ENCODE measurements at places on chromosomes 6 and 20. TPM values are rescaled to one million over a fixed set of nuclear protein-coding genes. Genes with fewer than 3 reads are reported as not detected.

DNA sequence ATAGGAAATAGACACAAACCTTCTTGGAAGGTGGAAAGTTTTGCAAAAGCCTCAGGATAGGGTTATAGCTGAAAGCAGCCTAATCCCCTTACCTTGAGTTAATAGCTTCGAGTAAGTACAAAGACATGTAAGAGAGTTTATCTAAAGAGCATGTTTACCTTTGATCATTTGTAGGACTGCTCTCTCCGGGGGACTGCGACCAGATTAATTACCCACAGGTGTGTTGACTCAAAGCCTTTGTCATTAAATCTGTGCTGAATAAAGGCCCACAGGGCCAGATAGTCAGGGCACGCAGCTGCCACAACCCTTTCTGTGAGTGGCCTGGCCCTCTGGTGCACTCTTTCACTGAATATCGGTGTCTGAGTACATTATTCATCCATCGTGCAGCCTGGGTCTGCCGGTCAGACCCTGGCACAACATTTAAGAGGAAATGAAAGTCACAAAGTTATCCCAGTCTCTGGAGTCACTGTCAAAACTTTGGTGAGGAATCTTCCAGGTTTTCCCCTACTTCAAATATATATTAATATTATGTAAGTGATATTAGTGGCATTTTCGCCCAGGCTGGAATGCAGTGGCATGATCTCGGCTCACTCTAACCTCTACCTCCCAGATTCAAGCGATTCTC lies 5.4 kb upstream of the MICA start:
- no peak for DNase-seq

DNA sequence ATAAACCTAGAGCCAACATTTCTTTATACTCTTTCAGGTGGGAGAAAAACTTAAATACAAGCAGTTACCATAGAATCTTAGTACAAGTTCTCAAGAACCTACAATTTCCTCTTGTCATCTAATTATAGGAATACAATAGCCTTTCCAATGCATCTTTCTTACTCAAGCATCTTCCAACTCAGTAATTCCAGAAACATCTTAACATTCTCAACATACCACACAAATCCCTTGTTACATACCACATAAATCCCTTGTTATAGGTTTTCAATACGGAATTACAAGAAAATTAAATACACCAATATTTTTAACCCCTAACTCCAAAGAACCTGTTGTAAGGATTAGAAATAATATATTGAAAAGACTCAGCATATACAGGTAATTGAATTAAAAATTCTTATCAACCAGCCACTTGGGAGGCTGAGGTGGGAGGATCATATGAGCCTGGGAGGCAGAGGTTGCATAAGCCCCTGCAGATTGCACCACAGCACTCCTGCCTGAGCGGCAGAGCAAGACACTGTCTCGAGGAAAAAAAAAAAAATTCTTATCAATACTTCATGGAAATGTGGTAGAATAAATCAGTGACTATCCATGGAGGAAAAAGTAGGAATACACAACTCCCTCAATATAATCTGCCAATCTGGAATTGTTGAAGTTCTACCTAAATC lies 127.5 kb upstream of the CCDC28A start:
- no peak for DNase-seq

DNA sequence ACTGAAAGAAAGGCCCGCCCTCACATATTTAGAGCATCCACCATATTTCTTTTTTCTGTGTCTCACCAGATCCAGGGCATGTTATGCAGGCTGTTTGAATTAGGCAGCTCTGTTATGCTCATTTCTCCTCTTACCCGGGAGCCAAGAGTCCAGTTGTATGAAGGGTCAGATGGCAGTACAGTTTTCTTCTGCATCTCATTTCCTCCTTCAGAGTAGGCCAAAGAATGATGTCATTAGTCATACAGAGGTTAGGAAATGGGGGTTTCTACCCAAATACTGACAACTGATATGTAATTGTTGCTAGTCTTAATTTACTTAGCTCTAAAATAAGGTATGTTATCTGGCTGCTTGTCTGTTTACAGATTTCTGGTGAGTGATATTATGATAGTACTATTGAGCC lies 130.8 kb downstream of the SOBP start:
- DNase-seq, result no peak

DNA sequence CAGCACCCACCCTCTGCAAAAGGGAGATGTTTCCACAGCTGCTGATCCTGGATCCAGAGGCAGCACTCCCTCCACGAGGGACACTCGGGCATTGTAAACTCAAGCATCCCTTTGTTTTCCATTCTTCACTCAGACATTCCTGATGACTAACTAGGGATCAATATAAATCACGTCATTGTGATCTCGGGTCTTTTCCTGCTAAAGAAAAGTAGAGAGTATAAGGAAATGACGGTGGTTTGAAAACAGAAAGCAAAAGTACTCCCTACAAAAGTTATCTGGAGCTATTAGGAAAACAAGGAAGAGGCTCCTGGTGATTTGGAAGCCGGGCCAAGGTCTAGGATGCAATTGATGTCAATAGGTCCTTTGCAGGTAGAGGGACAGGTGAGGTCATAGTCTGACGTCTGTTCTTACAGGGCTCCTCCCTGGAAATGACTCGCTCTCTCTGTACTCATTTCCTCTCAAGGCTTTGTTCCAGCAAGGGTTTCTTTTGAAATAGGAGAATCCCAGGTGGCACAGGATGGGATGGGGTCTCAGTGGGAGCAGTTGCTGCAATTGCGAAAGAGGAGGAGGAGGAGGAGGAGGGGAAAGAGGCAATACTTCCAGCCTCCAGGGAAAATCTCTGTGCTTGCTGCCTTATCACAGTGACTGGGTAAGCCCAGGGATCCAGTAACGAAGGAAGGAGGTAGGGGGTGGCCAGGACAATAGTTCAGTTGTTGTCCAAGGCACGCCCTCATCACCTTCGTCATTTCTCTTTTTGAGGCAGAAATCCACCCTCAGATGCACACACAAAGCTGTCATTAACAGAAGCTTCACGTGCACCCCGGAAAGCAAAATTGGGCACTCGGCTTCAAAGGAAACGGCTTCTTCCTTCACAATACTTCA lies 222.8 kb downstream of the LY86 start:
- peak; percentile 66 for DNase-seq

- no peak for DNase-seq
Measured at GRCh38 chr20:45309075-45309474, 976 bp upstream of the MATN4 start.

- DNase-seq, result no peak
Measured at GRCh38 chr6:2635911-2636310, 114.8 kb downstream of the MYLK4 start.

DNA sequence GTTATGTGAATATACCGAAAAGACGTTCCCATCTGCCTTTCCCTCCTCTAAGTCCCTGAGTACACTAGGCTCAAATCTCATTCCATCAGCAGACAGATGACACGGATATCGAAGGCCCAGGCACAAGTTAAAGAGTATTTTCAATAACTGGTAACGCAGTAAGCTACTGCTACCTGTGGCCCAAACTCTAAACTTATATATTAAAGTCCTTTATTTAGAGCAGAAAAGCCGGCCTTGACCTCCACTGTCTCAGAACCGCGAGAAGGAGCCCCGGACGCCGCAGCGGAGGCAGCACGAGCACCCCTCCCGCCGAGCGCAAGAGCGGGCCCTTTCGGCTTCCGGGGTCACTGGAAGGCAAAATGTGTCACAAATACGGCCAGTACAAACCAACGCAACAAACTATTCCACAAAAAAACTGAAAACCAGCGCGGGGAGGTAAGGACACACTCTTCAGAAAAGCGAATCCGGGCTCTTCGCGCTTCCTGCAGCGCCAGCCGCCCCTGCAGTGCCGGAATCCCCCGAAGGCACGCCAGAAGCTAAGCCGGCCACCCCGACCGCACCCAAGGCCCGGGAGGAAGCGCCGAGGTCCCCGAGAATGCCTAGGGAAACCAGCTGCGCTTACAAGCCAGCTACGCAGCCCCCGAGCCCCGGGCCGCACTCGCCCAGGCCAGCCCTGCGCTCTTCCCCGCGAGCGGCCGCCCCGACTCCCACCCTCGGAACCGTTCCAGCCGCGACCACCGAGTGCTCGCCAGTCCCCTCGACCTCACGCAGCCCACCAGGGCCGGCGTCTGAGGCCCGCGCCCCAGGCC lies 681 bp downstream of the DIDO1 start:
- DNase-seq, result peak; percentile 58

DNA sequence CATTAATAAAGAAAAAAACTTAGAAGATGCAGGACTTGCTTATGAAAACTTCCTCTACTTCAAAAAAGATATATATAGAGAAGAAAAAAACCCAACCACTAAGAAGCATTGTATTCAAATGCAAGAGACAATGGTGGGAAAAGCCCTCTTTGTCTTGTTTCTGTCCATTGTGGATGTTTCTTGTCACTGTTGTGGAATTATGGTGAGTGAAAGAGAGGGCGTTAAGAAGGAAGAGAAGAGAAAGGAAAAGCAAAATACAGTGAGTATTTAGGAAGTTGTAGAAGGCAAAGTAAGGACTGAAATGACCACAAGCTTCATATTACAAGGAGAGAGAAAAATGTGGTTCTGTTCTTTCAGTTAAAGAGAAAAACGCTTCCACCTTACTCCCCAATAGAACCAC lies 14.1 kb upstream of the THBD start:
- no peak for DNase-seq

- DNase-seq, result no peak
Measured at GRCh38 chr6:1614448-1615150, 4.9 kb downstream of the FOXC1 start.

DNA sequence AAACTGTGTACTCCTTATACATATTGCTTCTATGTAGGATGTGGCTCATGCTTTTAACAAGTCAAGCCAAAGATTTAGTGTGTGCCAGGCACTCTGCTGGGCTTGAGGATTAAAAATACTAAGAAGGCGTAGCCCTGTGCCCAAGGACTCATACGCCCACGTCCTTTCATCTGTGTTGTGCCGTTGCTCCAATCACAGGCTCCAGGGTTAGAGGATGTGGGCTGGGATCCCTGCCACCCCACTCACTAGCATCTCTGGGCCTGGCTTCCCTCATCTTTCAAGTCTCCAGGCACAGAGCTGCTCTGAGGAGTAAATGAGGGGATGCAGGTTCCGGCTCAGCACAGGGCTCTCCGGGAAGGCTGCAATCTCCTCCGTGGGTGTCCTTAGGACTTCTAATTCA lies 214.2 kb downstream of the SYNDIG1 start:
- DNase-seq, result no peak

GRCh38 chr6:37021356-37022129 lies 16.1 kb downstream of the FGD2 start:
- DNase-seq, result peak; percentile 49

DNA sequence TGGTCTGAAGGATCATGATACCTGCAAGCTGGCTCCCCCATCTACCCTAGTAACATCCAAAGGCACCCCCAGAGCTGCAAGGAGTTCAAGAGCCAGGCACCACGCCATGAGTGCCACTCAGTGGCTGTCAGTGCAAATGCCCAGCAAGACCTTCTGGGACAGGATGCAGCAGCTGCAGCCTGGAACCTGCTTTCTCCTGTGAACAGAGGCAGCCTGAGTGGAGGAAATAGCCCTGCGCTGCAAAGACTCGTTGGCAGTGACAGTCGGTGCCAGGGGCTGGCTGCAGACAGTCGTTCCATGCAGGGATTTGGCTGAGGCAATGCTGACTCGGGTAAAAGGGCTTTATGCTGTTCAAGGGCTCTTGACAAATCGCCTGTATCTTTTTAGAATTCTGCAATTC lies 15.7 kb upstream of the SSTR4 start:
- DNase-seq, result no peak

DNA sequence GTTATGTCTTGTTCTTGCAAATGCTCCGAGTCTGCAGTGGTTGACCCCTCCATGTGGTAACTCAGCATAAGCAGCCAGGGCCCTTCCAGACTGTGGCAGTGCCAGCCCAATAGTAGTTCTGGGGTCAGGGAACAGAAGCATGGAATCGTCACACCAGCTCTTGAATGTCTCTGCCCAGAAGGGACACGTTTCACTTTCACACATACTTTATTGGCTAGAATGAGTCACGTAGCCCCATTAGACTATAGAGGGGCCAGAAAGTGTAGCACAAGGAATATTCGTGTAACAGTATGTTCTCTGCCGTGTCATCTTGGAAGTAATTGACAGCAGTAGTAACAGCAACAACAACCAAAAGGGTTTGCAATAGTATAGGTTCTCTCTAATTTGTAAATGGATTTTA lies 254.7 kb downstream of the FARS2 start:
- DNase-seq, result no peak

- DNase-seq, result no peak
Measured at GRCh38 chr20:4666001-4666479, 55.7 kb upstream of the PRND start.

GRCh38 chr20:40431611-40432010 lies 257.4 kb downstream of the MAFB start:
- no peak for DNase-seq

DNA sequence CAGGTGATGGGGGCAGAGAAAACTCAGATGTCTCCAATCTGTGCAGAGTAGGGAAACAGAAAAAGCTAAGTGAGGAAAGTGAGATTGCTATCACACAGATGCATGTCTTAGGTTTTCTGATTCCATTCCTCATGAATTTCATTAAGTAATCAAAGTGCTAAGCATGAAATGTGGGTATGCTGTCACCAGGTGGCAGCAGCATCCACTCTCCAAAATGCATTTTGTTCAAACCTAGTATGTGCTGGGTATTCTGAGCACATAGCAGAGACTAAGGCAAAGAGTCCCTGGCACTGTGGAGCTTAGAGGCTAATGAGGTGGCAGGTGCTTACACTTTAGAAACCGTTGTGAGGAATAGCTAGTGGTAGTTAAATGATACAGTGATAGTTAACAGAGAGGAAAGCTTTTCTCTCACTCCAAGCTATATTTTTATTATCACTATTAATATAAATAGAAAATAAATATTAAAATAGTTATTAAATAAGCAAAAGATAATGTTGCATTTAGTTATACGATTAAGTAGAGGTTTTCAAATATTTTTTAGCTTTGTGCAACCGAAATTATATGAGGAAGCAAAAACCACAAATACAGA lies 179.5 kb downstream of the CDH26 start:
- no peak for DNase-seq

- no peak for DNase-seq
Measured at GRCh38 chr6:156471000-156471399, 306.2 kb upstream of the ARID1B start.

GRCh38 chr6:33321227-33321626 lies 3.7 kb upstream of the ZBTB22 start:
- no peak for DNase-seq

GRCh38 chr6:94478133-94479005 lies 1059.0 kb upstream of the EPHA7 start:
- DNase-seq, result no peak

DNA sequence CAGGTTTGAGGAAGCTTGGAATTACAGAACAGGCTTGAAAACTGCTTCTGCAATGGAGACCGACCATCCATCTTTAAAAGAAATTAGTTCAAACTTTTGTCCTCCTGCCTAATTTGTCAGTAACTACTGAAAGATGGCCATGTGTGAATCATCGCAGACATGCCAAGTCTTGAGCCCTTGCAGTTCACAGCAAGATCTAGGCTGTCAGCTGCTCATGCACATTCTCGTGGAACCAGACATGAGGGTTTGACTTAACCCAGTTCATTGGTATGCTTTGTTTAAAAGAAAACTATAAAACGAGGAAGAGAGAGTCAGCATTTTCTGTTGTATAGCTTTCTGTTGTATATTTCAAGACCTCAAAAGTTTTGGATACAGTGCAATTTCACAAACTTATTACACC lies 74.0 kb upstream of the SAMD5 start:
- DNase-seq, result no peak

The BPIFB1 gene
- total RNA-seq, result not detected

The TRIM31 gene
- total RNA-seq, result 3.0 TPM

The CSNK2B gene
- 104 TPM for total RNA-seq

The MATN4 gene
- total RNA-seq, result 0.10 TPM

The KIAA0408 gene
- total RNA-seq, result not detected

The CYP21A2 gene
- not detected for total RNA-seq

The RAD21L1 gene
- 0.57 TPM for total RNA-seq

The GSTA3 gene
- total RNA-seq, result not detected

The VSTM2L gene
- total RNA-seq, result not detected

The PAK5 gene
- not detected for total RNA-seq

The GGTLC1 gene
- total RNA-seq, result not detected
